Mammary epithelial cell (primary cell): ENCODE measurements at places on chromosomes 13 and 19.
A peak's percentile ranks its signal among the peaks of the same experiment; 100 is the strongest.

DNA sequence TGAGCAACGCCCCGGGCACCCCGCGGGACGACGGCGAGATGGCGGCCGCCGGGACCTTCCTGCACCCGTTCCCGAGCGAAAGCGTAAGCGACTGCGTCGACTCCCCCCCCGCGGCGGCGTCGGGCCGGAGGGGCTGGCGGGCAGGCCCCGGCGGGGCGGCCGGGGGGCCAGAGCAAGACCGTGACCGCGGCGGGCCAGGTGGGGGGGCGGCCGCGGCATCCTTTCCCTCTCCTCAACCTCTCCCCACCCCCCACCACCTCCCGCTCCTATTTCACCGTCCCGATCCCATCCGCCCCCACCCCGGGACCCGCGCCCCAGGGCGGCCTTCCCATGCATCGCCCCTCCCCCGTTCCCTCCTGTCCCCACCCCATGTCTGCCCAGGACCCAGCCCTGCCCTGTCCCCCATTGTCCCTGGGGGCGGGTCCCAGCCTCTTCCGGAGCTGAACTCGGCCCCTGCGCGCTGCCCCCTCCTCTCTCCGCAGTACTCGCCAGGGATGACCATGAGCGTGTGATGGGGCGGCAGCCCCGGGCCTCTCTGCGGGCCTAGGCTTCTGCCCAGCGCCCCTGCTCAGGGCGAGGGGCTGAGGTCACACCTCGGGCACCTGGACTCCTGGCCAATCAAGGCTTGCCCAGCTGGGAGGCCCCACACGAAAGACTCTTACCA lies 4.1 kb downstream of the ISYNA1 start:
- no peak for DNase-seq

- no peak for DNase-seq
Observed at GRCh38 chr13:40662866-40663265, 3.6 kb downstream of the FOXO1 start.

- DNase-seq: no peak
Observed at GRCh38 chr19:36013280-36014011, 567 bp downstream of the ALKBH6 start.

DNA sequence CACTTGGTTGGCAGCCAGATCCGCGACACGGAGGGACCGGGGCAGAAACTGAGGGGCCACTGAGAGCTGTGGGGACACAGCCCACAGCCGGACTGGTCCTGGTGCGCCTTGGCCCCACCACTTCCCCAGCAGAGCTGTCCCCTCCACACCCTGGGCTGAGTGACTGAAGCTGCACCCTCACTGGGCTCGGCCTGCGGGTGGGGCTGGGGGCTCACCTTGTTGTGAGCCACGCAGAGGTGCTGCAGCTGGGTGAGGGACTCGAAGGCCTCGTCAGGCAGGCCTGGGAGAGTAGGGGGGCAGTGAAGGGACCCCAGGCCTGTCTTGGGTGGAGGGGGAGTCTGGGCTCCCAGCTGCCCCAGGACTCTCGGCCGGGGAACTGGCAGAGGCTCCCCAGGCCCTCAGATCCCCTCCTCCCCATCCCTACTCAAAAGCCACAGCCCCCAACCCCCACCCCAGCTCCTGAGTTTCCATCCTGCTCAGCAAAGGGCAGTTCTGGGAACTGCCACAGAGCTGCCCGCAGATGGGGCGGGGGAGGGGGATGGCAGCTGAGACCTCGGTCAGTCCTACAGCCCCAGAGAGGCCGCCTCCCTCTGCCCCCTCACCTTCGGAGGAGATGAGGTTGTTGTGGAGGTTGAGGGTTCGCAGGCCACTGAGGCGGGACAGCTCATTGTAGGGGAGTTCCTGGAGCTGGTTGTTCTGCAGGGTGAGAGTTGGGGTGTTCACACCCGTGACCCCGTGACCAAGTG lies 2.3 kb downstream of the PODNL1 start:
- DNase-seq: no peak

- DNase-seq: no peak
Observed at GRCh38 chr13:106212386-106213010, 323.0 kb downstream of the EFNB2 start.

DNA sequence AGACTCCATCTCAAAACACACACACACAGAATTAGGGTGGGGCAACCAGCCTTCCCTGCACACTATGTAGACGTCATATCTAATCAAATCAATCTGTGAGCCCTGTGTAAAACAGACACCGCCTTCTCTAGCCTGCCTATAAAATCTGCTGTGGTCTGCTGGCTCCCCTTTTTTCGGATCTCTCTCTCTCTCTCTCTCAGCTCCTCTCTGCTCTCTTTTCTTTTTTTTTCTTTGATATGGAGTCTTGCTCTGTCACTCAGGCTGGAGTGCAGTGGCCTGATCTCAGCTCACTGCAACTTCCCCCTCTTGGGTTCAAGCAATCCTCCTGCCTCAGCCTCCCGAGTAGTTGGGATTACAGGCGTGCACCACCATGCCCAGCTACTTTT lies 11.8 kb upstream of the CD70 start:
- DNase-seq: no peak

DNA sequence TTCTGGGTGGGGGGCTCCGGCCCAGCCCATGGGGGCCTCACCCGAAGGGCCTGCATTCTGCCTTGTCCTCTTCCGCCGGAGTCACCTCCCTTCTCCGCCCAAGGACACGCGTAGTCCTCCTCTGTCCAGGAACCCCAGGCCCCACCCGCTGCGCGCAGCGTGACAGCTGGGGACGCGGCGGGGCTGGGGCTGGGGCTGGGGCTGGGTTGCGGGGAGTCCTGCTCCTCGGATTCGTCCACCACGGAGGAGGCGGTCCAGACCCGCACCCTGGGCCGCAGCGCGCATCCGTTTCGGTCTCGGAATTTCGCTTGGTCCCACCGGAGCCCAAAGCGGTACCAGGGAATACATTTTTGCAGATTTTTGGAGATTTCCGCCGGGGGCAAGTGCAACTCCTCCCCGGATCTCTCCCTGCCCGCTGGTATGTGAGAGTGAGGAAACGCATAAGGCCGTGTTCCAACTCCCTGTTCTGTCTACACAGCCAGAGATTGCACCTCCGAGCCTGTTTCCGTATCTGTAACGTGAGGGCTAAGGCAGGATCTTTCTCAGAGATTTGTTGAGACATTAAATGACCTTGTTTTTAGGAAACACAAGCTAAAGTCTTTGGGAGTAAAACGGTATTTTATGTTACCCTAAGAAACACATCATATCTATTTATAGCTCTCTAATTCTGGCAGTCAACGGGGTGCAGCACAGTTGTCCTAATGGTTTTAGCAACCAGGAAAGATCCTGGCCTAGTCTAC lies at the start of gene COX7A1:
Gene COX7A1, minus strand, starts transcription at position 96 of the 740 bp plus-strand sequence. Its CDS starts 40 bp downstream, at position 56.
- no peak for DNase-seq

DNA sequence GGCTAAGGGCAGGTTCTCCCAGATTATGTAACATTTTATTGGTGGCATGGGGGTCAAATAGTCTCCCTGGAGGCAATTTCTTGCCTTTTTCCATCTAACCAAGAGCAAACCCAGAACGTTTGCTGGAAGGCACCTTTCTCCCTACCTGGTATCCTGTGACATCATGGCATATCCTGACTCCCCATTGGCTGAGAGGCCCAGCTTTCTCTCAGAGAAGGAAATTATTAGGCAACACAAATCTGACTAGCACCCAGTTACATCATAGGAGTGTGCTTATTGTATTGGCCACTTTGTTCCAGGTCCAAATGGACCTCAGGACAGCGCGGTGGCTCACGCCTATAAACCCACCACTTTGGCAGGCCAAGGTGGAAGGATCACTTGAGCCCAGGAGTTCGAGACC lies 13.0 kb downstream of the NTN5 start:
- DNase-seq: peak; percentile 52

- peak; percentile 72 for DNase-seq
Observed at GRCh38 chr13:32153056-32153455, 121.5 kb downstream of the FRY start.

GRCh38 chr13:37446503-37446902 lies 152.1 kb downstream of the POSTN start:
- peak; percentile 85 for DNase-seq

GRCh38 chr13:44936246-44936645 lies 53.0 kb downstream of the NUFIP1 start:
- DNase-seq: no peak

GRCh38 chr13:30679483-30680330 lies 55.6 kb upstream of the ALOX5AP start:
- DNase-seq: no peak

DNA sequence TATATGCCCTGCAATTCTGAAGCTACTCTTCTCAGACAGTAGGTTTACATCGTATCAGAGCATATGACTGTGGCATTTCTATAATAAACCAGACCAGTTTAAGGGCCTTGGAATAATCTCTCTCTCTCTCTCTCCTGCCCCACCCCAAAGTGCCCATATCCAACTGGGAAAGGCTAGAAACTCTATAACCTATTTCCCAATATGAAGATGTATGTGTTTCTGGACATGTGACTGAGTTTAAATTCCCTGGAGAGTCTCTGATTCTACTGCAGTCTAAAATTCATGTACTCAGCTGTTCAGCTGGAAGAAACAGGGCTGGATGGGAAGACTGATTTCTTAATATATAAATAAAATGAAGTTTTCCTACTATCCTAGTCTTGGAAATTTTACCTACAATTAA lies 91.9 kb upstream of the MBNL2 start:
- no peak for DNase-seq

DNA sequence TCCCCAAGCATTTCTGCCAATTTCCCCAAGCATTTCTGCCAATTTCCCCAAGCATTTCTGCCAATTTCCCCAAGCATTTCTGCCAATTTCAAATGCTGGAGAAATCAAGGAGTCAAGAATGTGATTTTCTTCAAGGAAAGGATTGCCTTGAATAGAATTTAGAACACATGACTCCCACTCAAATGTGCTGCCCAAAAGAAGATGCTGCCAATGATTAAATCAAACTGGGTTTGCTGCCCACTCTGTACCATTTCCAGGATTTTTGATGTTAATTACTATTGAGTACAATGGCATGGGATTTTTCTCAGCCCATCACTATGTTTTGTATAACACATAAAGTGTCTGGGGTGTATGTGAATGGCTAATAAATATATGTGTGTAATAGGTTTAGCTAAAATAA lies 21.9 kb upstream of the ENOX1 start:
- DNase-seq: no peak

DNA sequence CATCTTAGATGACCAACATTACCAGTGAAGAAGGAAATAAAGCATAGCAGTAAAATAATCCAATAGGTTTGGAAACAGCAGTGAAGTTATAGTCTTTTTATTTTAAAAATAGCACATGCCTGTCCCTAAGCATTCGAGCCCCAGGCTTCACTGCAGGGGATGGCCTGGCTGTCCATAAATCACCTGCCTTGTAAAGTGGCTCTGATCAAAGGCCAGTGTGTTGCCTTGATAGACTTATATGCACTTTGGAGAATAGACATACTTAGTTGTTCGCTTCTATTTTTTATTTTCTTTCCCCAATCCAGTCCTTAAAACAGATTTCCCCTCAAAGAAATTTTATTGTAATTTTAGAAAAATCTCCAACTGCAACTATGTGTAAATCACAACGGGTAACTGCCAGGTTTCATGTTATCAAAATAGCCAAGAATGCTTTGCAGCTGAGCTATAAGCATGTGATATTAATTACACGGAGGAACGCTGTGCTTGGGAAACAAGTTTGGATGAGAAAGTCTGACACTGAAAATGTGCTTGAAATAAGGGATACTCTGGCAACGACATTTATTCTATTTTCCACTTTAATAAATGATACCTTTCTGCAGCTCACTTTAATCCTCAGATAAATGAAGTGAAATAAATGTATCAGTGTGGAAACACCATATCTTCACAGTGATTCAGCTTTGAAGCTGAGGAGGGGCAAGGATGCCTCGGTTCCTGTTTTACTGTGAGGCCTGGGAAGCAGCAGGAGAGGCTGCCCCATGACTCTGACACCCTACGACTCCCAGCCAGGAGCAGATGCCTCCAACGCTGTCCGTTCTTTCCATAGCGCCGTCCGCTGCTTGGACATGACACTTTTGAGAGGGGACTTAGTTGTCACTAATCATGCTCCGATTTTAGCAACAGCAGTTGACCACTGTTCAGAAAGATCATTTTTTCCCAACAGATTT lies 5.5 kb upstream of the METTL21C start:
- DNase-seq: no peak

- DNase-seq: peak; percentile 84
Observed at GRCh38 chr13:20566468-20566897, 474 bp upstream of the IFT88 start.

DNA sequence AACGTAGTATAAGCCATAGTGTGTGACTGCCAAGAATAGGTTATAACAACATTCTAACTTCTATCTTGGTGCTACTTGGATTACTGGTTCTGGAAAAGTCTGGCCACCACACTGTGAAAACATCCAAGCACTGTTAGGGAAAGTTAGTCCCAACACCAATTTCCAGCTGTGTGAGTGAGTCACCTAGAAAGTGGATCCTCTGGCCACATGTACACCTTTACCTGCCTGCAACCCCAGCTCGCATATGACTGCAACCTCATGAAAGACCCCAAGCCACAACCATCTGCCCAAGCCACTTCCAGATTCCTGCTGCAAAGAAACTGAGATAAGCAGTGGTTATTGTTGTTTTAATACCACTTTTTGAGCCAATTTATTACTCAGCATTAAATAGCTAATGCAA lies 404.5 kb downstream of the KCTD12 start:
- peak; percentile 21 for DNase-seq

DNA sequence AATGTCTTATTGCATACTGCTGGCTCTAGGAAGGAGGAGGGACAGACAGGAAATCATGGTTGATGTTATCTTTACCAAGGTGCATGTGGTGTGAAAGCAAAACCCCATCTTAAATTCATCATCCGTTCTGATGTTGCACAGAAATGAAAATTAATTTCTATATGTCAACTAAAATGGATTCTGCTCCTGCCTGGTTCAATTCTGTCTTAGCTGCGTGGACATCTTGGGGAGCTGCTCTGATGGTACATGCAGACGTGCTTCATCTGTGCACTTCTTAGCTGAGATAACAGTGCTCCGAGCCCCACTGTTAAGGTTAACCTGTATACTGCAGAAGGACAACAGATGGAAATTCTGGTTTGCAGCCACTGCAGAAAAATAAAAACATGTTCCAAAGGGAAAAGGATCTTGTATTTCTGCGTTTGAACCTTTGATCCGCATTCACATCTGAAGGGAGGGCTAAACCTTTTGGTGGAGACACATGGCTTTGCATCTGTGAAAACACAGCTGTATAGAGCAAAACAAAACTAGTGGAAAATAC lies 155.6 kb downstream of the TM9SF2 start:
- no peak for DNase-seq

DNA sequence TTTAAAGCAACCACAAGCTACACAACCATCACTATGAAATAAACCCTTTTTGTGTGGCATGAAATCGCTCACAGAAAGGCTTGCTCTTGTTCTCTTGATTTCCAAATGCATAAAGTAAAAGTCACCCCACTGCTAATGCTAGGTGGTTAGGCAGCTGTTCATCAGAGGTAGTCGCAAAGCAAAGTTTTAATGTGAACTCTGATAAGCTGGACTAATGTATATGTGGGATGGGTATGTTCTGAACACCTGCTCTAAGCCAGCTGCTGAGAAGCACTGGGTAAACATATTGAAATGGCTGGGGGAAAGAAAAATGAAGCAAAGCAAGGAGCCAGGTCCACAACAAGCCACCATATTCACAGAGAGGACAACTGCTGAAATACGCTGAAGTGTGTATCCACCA lies 142.3 kb downstream of the KLF12 start:
- no peak for DNase-seq
